Hepatocyte (in vitro differentiated cells): ENCODE measurements at places on chromosomes 3 and 15.

DNA sequence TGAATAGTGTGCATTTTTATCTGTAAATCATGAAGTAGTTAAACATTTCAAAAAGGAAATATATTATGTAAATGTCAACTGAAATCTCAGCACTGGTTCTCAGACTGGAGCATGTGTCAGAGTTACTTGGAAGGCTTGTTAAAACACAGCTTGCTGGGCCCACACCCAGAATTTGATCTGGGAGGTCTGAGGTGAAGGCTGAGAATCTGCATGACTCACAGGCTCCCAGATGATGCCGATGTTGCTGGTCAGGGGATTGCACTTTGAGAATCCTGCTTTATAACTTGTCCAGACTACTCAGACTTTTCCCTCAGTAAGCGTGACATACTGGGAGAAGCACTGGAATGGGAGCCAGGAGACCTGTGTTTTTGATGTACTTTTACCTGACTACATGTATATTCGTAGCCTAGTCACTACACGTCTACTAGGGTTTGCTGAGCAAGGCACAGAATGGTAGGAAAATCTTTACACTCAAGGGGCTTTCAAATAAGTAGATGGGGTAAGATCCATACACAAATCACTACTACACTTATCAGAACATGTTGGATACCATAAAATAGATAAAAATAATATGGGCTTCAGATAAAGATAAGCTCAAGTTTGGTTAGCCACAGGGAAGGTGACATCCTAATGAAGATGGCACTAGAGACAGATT is 77.1 kb upstream of the MEX3B start:
- peak; percentile 61 for DNase-seq

DNA sequence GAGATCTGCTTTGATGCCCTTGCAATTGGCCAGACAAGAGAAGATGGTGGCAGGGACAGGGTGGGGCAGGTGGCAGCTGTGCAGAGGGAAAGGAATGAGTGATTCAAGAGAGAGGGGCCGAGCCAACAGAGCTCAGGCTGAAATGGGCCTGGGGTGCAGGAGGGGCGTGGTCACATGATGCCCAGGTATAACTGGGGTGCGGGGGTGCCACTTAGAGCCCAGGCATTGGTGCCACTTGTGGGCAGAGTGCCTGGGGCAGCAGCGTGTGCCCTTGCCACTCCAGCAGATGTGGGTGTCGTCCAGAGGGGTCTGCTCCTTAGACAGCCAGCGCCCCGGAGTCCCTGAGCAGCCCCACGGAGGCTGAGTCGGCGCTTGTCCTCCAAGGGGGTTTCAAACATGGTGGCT is 88.7 kb downstream of the PLXNA1 start:
- no peak for DNase-seq

DNA sequence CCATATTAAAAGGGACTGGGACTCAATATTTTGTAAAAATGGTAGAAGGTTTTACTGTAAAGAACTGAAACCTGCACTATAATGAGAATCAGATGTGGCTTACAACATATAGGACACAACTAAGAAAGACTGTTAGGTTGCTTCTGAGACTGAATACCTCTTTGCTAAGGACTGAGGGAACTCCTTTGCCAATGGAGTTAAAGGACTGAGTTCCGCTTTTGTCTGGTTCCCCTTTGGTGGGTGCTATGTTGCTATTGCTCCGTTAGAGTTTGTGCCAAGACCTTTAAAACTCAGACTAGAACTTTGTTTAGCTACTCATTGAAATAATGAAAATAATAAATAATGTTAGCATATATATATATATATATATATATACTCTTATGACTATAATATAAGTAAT is 147.8 kb upstream of the KCNMB2 start:
- DNase-seq, result no peak

GRCh38 chr15:25718169-25718536 is 145.0 kb downstream of the ATP10A start:
- no peak for DNase-seq

DNA sequence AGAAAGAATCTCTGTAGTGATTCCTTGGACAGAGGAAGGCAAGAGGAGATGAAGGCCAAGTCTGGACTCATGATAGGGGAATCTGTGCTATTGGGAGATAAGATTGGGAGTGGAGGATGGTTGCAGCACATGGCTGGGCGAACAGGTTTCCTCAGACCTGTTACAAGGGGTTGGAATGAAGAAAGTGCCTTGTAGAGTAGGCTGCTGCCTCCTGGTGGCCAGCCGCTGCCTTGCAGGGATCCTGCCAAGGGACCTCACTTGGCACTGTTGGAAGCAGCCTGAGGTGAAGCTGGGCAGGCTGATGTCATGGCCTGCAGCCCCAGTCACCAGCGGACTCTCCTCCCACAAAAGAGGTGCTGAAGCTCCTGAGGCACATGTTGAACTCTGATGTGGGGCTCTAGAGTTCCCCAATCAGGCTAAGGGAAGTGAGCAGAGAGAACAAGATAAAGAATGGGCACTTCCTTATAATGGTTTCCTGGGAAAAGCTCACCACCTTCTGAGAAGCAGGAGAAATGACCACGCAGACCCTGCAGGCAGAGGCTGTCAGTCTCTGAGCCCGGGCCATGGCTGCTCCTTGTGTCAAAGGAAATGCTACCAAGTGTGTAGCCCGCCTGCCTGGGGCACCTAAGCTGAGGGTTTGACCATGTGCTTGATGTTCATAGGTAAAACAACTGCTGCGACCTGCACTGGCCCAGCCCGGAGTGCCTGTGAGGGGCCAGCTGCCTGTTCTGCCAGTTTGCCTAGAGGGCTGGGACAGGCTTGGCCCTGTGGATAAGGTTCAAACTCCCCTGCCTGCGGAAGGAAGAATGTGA is 1.6 kb upstream of the TEX264 start:
- peak; percentile 93 for DNase-seq

DNA sequence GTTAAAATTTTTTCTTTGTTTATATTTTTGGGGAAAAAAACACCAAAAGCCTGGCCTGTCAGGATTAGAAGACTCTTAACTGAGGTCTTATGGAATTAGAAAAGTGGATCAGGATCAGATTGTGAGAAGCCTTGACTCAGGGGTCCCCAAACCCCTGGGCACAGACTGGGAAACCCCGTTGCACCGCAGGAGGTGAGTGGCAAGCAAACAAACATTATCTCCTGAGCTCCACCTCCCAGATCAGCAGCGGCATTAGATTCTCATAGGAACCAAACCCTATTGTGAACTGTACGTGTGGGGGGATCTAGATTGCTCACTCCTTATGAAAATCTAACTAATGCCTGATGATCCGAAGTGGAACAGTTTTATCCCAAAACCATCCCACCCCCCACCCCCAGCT is 117.2 kb downstream of the TCF12 start:
- DNase-seq, result no peak

- DNase-seq, result no peak
Observed at GRCh38 chr3:18679238-18679637, 254.1 kb upstream of the SATB1 start.

GRCh38 chr3:18713577-18713951 is 288.4 kb upstream of the SATB1 start:
- no peak for DNase-seq

DNA sequence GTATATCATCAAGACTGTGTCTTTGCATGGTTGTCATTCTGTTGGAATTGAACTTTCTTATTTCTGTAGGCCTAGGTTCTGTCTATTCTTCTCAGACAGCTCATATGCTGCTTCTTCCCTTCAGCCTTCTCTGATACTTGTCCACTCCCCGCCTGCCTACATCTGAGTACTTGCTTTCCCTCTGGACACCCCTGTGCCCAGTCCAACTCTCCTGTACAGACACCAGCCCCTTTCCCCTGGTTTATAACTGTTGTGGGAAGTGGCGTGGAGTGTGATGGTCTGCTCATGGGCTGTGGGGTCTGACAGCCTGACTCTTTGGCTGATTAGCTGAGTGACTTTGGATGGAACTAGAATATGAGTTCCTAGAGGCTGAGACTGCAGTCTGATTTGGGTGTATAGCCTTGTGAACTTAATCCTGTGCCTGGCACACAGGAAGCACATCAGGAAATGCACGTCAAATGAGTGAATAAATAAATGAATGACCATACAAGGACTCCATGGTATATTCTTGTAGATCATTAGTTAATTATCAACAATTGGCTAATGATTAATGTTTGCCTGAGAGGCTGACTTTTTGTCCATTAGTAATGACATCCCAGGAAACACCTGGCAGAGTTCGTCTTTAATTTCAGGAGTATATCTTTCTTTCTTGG is 11.8 kb downstream of the CACNA1D start:
- DNase-seq, result peak; percentile 19

- peak; percentile 83 for DNase-seq
Observed at GRCh38 chr3:139111392-139112229, 66.9 kb upstream of the PRR23C start.

- DNase-seq, result peak; percentile 59
Observed at GRCh38 chr3:194711913-194712312, 26.2 kb downstream of the FAM43A start.

- DNase-seq, result no peak
Observed at GRCh38 chr3:11820531-11821041, 26.1 kb downstream of the TAMM41 start.

GRCh38 chr15:68743256-68743655 is 77.4 kb downstream of the ANP32A start:
- DNase-seq, result no peak

- no peak for DNase-seq
Observed at GRCh38 chr15:33839540-33839939, 128.8 kb upstream of the CHRM5 start.

DNA sequence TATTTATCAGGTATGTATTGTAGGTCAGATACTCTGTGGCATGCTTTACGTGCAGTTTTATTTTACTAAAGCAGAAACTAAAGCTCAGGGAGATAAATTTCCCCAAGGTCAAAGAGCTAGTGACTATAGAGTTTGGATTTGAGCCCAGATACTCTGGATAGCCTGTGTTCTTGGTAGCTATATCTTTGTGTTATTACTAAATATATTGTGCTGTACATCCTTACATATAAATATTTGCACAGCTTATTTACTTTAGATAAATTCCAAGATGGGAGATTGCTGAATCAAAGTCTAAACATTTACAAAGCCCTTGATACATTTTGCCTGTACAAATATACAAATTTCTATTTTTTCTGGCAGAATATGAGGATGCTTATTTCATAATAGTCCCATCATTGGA is 660.9 kb upstream of the NAALADL2 start:
- DNase-seq, result no peak

- DNase-seq, result no peak
Observed at GRCh38 chr3:39149059-39149455, 4.3 kb downstream of the CSRNP1 start.

- DNase-seq, result no peak
Observed at GRCh38 chr3:193814166-193814892, 221.3 kb downstream of the OPA1 start.

GRCh38 chr3:32184187-32184730 is 54.2 kb upstream of the CMTM8 start:
- no peak for DNase-seq

DNA sequence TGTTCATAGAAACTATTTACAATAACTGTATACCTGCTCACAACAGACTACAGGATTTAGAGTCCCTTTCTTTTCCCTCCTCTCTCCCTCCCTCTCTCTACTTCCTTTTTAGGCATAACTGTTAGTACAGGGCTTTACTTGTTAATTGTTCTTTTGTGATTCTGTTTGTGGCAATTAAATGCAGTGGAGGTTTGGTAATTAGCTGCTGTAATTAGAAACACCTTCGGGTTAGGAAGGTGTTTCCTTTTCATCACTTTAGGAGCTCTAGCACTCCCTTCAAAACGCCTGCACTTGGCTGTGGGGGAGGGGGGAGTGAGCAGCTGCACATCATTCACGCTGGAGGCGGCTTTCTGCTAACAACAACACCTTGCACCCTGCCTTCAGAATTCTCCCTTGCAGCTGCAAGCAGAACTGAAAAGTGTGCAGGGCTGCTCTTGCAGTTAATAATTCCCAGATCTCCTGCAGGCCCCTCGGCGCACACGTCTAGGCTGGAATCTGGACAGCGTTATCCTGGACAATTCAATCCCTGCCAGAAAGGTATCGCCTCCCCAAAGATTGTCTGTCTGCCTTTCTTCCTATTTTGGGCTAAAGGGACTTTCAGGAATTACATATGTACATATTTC is 242.6 kb upstream of the RGMA start:
- peak; percentile 31 for DNase-seq

GRCh38 chr3:197454014-197454413 is 101.8 kb downstream of the BDH1 start:
- peak; percentile 40 for DNase-seq

GRCh38 chr15:32831485-32831884 is 113.7 kb downstream of the GREM1 start:
- no peak for DNase-seq

DNA sequence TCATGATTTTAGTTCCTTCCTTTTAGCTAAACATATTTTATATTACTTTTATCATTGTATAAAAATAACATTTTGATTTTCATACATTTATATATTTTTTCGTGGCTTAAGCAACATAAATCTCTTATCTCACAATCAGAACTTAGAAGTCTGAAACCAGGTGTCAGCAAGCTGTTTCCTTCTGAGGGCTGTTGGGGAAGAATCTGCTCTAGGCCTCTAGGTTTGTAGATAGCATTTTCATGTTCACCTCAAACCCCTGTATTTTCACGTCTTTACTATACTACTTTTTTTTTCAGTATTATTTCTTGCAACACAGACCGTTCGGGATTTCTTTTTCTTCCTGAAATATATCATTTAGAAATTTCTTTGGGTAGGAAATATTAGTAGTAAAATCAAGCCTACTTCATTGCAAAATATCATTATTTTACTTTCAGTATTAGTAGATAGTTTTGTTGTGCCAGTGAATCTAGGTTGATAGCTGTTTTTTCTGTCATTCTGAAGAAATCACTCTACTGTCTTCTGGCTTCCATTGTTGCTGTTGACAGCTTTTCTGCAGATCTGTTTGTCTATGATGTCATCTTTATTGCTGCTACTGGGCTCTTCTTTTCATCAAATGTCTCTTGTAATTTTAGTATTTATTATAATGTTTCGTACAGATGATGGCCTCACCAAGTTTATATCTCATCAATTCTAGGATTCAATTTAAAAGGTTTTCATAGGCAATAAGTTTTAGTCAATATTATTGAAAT is 756.3 kb downstream of the VGLL3 start:
- no peak for DNase-seq

DNA sequence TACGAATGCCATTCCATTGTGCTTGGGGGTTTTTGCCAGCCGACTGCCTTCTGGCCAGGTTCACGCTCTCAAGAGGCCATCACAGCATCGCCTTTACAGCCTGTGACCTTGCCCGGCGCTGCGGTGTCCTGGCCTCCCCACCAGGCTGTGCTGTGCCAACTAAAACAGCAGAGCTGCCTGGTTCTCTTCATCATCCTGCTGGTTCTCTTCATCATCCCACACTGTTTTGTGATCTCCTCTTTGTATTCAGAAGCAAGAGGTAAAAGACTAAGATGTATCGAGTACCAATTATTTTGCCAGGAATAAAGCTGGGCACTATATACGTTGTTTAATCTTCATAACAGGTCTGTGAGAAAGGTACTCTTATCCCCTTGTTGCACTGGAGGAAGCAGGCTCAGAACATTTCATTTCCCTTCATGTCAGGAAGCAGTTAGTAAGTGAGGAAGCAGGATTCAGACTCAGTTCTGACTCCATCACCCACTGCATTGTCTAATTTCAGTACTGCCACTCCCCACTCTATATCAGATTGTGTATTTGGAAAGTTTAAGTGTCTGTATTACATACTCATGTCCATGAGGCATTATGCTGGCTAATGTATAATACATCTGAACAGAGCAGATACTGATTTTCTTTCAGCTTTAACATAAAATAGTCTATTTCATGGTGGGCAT is 92.7 kb downstream of the LRRC28 start:
- DNase-seq, result no peak
